ENCODE measurements at places on chromosomes 6 and 20.
A peak's percentile ranks its signal among the peaks of the same experiment; 100 is the strongest.

DNA sequence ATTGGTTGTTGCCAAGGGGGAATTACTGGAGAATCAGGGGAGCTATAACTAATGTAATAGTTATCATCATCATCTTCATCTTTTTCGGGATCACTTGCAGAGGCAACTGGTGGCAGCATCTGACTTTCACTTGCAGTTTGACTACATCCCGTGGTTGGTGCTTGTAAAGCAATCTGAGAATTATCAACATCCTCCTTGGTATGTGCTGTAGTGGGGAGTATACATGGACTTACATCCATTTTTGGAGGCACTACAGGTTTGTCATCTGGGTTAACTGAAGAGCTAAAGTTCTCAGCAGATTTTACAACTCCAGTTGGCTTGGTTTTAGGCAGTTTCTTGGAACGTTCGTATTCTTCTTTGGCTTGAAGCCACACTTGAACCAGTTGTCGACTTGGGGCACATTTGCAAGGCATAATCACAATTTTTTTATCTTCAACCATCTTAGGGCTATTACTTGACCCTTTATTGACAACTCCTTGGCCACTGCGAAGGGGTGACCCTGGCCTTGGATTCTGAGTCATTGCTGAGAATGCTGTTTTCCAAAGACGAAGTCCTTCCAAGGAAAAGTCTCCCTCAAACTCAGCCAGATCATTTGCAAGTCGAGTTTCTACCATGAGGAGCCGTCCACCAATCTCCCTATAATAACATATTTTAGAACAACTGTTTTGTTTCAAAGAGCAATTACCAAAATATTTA is 115.5 kb downstream of the REV3L start:
- no peak for DNase-seq

DNA sequence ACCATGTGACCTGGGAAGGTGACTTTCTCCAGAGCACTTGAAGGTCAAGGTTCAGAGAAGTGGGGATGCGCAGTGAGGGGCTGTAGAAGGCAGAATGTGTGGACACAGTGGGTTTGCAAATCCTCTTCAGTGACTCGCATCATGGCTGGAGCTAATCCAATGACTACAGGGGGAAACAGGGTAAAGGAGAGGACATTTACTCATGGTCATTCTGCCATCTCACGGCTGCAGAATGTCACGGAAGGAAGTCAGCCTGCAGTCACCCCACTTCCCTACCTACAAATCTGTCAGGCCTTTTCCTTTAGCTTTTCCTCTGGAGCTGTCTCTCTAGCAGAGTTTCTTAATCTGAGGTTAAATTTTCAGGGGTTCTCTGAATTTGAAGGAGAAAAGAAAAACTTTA is 337.6 kb downstream of the CDC5L start:
- DNase-seq = no peak

GRCh38 chr6:146859795-146860495 is 261.2 kb downstream of the ADGB start:
- no peak for DNase-seq

- no peak for DNase-seq
Observed at GRCh38 chr6:73537677-73538076, 16.8 kb upstream of the EEF1A1 start.

- DNase-seq = no peak
Observed at GRCh38 chr6:164579035-164579434, 730.4 kb downstream of the C6orf118 start.

- peak; percentile 24 for DNase-seq
Observed at GRCh38 chr6:3455569-3456394, 1.1 kb downstream of the SLC22A23 start.
